G401 (cell line): ENCODE measurements at places on chromosomes 11 and 22. TPM values are rescaled to one million over a fixed set of nuclear protein-coding genes. Genes with fewer than 3 reads are reported as not detected.

INSC gene
- total RNA-seq, result not detected in 2 replicates

SLC22A6 gene
- total RNA-seq, result not detected in 2 replicates

KRTAP5-7 gene
- total RNA-seq, result not detected in 2 replicates

MCAM gene
- 77.2 and 90.3 TPM in 2 replicates for total RNA-seq

PLAAT4 gene
- not detected in 2 replicates for total RNA-seq

APOA4 gene
- not detected in 2 replicates for total RNA-seq

MUC5AC gene
- total RNA-seq, result not detected in 2 replicates

HORMAD2 gene
- 9.0 TPM in 1 of 2 replicates, not detected in the other for total RNA-seq

RAB39A gene
- 6.1 and 10.0 TPM in 2 replicates for total RNA-seq

MRGPRX4 gene
- not detected in 2 replicates for total RNA-seq

ANAPC15 gene
- total RNA-seq, result 19.5 and 28.7 TPM in 2 replicates

B4GALNT4 gene
- 27.4 and 32.1 TPM in 2 replicates for total RNA-seq

GRCh38 chr22:29531419-29531818 lies 22.1 kb downstream of the THOC5 start:
- no peak for DNase-seq

DNA sequence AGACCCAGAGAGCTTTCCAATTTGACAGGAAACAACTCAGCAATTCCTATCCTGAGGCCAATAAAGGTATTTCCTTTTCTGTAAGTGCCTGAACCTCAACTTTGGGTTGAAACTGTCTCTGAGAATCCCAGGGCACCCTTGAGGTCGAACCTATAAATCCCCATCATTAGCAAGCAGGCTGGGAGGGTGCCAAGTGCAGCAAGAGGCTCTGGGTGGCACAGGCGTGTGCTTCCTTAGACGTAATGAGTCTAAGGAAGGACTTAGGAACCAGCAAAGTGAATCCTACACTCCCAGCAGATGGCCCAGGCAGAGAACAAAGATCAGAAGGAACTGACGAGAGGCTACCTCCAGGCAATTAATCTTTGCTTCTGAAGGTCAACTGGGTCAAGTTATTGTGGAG lies 234.3 kb upstream of the NARS2 start:
- DNase-seq, result no peak

DNA sequence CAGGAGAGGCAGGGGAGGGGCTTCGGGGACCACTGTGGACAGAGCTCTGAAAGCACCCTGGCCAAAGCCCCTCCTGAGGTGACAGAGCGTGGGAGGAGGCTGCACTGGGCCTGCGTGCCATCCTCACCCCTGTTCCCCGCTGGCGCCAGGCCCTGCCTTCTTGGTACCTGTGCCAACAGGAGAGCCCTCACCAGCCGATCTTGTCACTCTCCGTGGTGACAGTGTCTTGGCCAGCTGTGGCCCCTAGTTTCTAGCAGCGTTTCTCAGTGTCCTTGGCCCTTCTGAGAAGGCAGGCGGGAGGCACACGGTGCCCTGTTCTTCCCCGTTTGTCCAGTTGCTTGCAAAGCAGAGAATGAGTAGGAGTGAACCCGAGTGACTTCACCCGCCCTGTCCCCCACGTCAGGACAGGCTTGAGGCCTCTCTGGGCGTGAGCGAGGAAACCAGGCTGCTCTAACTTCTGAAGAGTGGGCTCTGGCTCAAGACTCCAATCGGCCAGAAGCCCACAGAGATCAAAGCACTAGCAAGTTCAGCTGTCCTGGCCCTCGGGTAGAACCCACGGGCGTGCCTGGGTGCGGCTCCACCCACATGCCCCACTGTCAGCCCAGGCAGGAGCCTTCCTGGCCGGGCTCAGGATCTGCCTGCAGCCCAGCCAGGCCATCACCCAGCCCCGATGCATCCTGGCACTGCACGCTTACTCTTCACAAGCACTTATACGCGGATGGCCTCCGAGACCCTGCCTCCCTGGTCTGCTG lies 60.2 kb upstream of the EMID1 start:
- DNase-seq, result no peak

DNA sequence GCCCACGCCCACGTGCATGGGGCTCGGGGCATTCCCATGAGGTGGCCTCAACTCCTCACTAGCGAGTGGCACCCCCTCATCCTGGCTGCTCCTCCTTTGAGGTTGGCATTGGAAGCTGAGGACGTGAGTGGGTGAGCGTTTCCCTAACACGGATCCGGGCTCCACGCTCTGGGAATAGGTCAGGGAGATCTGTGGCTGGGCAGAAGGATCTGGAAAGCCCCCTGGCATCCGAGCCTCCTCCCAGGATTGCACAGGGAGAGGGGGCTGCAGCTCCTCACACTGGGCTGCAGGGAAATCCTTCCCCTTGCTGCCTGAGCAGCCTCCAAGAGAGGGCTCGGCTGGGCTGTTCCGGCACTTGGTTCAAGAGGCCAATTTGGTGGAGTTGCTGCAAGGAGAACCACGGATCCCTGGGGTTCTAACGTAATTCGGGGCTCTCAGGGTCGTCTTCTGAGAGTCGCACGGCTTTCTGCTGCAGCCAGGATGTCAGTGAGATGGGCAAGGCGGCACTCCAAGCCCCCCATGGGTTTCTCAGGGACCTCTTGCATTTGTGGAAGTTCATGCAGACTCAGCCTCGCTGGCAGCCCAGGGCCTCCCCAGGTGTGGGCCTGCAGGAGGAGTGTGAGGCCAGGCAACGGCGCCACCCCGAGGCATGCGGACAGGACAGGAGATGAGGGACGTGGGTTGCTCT lies 1119.0 kb downstream of the BRD1 start:
- no peak for DNase-seq

- DNase-seq, result no peak
These were observed 2.1 kb downstream of the RCE1 start for GRCh38 chr11:66845143-66845875.
